H54 (cell line): ENCODE measurements at places on chromosomes 11 and 22.

DNA sequence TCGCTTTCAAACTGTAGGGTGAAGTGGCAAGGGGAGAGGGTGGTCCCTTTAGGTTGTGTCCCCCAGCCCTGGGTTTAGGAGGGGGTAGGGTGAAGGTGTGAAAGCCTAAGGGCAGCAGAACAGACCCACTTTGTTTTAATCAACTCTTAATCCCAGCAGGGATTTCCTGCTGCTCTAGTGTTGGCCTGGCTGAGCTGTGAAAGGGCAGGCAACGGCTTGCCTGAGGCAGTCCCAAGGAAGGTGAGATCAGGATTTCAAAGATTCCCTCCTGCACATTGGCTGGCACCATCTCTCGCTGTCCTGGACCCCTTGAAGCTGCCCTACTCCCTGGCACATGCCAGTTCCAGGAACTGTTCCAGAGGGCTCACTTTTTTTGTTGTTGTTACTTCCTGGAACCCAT lies 221.3 kb downstream of the INSC start:
- no peak for DNase-seq

GRCh38 chr22:37174964-37175363 lies 13.1 kb downstream of the C1QTNF6 start:
- no peak for DNase-seq

DNA sequence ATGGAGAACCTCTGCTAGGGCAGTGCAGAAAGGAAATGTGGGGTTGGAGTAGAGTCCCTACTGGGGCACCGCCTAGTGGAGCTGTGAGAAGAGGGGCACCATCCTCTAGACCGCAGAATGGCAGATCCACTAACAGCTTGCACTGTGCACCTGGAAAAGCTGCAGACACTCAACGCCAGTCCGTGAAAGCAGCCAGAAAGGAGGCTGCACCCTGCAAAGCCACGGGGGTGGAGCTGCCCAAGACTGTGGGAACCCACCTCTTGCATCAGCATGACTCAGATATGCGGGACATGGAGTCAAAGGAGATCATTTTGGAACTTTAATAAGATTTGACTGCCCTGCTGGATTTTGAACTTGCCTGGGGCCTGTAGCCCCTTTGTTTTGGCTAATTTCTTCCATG lies 8.7 kb downstream of the TSKU start:
- DNase-seq = no peak

DNA sequence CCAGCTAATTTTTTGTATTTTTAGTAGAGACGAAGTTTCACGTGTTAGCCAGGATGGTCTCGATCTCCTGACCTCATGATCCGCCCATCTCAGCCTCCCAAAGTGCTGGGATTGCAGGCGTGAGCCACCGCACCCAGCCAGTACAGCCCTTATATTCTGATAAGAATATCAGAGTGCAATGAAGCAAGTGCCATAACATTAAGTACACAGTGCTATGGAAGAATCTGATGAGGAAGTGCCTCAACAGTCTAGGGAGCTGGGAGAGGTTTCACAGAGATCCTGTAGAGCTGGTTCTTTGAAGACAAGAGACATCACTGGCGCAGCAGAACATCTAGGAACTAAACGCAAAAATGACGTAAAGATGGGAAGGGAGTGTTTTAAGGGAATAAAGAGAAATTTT lies 2.1 kb downstream of the RTCB start:
- DNase-seq = no peak

GRCh38 chr11:35802672-35803071 lies 140.1 kb downstream of the TRIM44 start:
- DNase-seq = no peak

DNA sequence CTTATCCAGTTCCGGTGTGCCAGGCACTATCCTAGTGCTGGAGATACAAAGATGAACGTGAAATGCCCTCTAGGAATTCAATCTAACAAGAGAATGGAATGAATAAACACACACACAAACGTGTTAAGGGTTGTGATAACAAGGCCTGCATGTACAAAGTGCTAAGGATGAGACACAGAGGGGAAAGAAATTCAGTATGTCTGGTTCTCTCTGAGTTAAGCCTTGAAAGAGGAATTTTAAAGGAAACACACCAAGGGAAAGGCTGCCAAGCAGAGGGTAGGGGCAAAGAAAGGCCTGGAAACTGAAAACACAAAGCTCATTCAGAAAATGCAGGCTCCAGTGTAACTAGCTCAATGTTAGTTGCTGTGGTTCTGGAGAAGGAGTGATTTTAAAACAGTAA lies 4.2 kb downstream of the CHKA start:
- no peak for DNase-seq

DNA sequence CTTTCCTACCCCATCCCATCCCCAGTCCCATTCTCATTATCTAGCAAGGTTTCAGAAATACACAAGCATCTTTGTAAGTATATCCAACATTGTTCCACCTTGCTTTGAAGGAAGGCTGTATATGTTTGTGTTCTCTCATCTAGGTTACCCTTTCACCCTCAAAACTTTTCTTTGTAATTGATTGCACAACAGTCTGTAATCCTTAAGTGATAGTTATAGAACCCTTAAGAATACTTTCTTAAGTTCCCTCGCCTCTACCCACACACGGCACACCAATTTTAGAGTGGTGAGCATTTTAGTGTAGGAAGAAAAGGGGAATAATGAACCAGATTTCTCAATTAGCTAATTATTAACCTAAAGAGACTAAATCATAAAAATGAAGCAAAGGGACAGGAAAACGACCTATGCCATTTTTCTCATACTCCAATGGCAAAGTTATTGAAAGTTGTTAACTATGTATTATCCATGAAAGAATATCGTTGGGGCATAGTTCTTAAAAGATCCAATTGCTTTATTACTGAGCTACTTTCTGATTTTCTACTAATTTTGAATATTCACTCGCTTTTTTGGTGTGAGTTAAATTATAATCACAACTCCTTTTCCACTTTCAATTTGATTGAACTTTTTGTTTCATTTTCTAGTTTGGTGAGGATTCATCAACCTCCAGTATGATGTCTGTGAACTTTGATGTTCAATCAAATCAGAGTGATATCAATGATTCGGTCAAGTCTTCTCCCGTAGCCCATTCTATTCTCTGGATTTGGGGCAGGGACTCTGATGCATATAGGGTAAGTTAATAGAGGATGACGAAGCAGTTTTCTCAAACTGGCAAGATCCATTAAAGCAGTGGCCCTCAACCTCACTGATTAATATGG lies 44.9 kb downstream of the TTC17 start:
- no peak for DNase-seq

- no peak for DNase-seq
Observed at GRCh38 chr11:128164080-128164741, 423.1 kb downstream of the ETS1 start.
